AG08396 (cell line): ENCODE measurements at places on chromosomes 2 and 18.

DNA sequence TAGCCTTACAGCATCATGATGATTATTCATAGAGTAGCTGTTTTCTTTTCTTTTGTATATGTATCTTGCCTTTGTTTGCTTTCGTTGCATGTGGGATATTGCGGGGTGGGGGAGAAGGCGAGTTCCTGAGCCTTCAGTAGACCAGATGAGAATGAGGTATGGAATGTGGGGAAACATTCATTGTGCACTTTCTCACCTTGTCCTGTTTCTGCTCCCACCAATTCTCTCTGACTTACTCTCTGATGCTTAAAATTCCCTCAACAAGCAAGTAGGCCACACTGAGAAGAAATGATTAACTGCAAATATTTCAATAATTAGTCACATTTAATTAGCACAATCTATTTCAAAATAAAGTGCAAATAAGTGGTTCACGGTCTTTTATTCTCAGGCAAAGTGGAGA is 31.0 kb downstream of the GKN2 start:
- DNase-seq, result no peak

- no peak for DNase-seq
These were observed 31.3 kb upstream of the CHMP1B start for GRCh38 chr18:11819938-11820337.

DNA sequence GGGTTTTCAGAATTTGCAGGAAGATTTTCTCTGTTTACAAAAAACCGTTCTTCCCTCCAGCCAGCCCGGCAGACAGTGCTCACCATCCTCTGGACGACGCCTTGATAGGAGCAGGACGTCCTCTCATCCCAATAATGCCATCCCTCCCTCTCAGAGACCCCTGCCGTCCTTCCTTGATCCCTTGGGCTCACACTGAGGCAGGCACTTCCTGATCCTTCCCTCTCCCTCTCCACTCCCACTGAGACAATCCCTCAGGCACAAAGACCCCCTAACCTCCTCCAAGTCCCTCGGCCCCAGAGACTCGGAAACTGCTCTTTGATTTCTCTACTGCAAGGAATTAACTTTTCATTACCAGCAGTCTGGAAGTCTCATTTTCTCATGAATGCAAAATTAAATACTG is 42.5 kb downstream of the PAX3 start:
- DNase-seq, result no peak

DNA sequence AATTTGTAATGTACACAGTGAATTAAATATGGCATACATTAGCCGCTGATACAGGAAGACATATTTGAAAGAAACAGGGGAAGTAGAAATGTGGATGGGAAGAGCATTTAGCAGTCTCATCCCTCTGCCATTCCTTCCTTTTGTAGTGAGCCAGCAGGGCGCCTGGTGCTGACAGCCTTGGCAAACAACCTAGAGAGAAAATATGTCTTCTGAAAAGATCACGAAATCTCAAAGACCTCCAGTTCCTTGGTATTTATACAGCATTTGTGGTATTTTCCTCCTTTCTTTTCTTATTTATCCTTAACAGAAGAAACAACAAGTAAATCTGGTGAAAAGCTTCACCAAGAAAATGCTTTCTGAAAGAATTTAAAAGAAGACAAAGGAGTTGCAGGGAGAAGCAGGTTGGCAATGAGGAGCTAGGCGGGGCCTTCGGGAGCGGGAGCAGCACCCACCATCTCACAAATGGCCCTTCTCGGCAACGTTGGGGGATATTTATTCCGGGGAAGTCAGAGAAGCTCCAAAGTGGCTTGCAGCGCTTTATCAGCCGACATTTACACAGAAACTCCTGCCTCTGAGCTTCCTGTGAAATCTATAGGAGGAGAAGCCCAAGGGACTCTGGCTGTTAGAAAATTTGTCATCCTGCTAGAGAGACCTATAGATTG is 406.1 kb upstream of the NRP2 start:
- DNase-seq, result no peak

- no peak for DNase-seq
These were observed 15.5 kb downstream of the CYP1B1 start for GRCh38 chr2:38060236-38061018.

GRCh38 chr2:191612496-191612895 is 65.4 kb upstream of the NABP1 start:
- peak; percentile 36 for DNase-seq

GRCh38 chr2:123644053-123644452 is 381.0 kb upstream of the CNTNAP5 start:
- DNase-seq, result no peak

- no peak for DNase-seq
These were observed 27.6 kb downstream of the TTR start for GRCh38 chr18:31619291-31619690.

DNA sequence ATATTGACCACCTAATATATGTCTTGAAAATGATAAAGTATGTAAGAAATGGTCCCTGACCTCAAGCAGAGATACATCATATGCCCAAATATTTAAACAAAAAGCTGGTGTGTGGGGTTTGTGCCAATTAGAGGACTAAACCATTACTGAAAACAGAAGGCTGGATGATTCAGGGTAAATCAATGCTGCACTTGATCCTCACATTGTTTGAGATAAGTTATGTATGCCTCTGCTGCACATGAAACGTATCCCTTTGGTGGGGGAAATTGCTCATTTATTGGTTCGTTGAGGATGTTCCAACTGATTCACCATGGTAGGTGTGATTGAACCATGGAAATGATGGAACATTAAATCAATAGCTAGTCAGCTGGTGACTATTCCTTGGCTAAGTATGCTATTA is 24.7 kb upstream of the DARS1 start:
- DNase-seq, result peak; percentile 28

GRCh38 chr2:146240391-146240790 is 1604.4 kb upstream of the ACVR2A start:
- DNase-seq, result no peak

GRCh38 chr18:22466608-22467395 is 49.1 kb upstream of the CTAGE1 start:
- peak; percentile 61 for DNase-seq

DNA sequence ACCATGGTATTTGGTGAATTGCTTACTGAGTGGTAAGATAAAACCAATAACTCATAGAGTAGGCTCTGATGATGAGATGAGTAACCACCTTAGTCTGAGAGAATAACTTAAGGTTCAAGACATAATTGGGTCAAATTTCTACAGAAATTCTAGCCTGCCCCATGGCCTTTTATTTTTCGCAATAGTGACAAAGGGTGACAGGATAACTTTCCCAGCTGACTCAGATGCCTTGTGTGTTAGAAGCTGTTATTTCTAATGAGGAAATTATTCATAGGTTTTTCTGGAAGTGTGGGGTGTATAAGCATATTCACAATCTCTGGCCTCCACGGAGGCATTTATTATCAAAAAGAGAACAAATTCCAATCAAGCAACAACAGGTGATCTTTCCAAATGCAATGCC is 159.0 kb downstream of the NUP35 start:
- DNase-seq, result no peak

DNA sequence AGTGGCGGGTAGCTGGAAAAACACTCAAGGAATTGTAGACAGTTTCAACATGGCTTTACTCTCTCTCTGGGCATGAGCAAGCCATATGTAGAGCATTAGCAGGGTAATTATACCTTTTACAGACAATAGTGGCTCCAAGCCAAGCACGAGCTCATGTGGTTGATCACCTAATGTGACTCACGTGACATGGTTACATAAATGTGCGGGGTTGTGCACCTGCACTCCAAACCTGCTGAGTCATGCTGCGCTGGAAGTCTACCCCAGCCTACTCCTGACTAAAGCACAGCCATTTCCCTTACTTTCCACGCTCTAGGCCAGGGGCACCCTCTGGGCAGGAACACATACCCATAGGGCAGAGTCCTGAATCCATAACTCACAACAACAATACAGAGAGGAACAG is 232.8 kb downstream of the MBD5 start:
- no peak for DNase-seq

GRCh38 chr2:98099939-98100743 is 13.2 kb downstream of the VWA3B start:
- no peak for DNase-seq

- DNase-seq, result no peak
These were observed 373.4 kb downstream of the METTL4 start for GRCh38 chr18:2197946-2198345.
